Dermis microvascular lymphatic vessel endothelial cell (primary cell): ENCODE measurements at places on chromosomes 6 and 20. TPM values are rescaled to one million over a fixed set of nuclear protein-coding genes. Genes with fewer than 3 reads are reported as not detected.

DNA sequence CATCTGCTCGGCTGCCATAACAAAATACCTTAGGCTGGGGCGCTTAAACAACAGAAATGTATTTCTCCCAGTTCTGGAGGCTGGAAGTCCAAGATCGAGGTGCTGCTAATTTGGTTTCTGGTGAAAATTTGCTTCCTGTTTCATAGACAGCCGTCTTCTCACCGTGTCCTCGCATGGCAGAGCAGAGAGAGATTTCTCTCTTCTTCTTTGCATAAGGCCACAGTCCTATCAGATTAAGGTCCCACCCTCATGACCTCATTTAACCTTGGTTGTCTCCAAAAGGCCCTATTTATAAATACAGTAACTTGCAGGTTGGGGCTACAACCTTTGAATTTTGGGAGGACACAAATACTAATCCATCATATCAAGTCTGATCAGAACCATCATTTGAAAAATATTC is 544.3 kb downstream of the KIF16B start:
- no peak for DNase-seq

GRCh38 chr20:14947946-14948345 is 610.5 kb upstream of the FLRT3 start:
- no peak for DNase-seq

DNA sequence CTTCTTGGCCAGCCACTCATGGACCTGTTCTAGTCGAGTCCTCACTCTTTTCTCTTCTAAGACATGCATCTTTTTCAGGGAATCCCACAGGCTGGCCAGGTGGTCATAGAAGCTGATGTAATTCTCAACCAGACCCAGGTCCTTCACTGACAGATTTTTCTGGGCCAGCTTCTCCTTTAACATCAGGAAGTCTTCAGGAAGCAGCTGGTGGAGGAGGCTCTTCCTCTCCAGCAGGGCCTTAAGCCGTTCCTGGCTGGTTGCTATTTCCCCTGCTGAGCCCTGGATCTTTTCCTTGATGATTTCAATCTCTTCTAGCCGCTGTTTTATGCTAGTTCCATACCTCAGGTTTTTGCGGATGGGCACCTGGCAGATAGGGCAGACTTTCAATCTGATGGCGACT is 28.6 kb downstream of the DDX27 start:
- DNase-seq = peak; percentile 90

DNA sequence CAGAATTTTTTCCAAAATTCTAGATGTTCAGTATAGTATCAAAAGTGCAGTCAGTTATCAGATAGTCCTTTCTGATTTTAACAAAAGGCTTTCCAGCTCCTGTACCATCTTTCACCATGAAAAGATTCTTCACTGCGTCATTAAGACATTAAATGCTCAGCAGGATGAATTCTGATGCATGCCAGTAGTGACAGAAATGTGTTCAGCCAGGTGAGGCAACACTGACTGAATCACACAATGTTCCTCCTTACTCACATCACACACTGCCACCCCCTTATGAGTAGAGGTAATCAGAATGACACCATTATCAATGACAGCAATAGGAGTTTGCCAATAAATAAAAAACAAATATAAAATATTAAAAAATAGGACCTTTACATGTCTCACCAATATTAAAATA is 426.6 kb upstream of the PLCB4 start:
- no peak for DNase-seq

- DNase-seq = no peak
These were observed 116.5 kb downstream of the FAM120B start for GRCh38 chr6:170423030-170423429.

- DNase-seq = no peak
These were observed 90.8 kb upstream of the OGFRL1 start for GRCh38 chr6:71197780-71198179.

DNA sequence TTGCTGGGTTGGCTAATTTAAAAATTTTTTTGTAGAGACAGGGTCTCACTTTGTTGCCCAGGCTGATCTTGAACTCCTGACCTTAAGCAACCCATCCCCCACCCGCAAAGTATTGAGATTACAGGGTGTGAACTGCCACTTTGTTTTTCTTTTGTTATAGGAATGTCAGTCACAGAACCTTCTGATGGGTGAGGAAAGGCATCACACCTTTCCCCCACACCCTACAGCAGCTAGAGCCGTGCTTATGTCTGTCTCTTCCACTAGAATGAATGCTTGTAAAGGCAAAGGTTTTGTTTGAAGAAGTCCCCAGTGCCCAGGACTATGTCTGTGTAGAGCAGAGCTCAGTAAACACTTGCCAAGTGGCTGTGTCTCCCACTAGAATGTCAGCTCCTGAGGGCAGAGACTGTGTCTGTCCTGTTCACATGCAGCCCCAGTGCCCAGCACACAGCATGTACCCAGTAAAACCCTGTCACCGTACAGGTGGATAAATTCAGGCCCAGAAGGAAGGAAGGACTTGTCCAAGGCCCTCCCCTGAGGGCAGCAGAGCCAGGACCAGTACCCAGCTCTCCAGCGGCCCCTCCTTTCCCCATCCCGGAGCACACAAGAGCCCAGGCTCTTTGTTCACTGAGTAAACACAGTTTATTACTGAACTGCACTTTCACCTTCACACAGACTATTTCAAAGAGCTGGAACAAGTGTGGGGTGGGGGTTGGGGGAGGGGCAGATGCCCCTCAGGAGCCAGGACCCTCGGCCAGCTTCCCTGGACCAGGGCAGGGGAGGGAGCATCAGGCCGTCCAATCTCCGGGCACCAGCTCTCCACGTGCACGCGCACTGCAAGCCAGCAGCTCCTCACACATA is 26.4 kb downstream of the COX4I2 start:
- DNase-seq = no peak

- DNase-seq = no peak
These were observed 88.9 kb upstream of the FOXQ1 start for GRCh38 chr6:1222728-1223595.

GRCh38 chr20:53298911-53299310 is 294.7 kb downstream of the ZNF217 start:
- no peak for DNase-seq

- no peak for DNase-seq
These were observed at the start of gene BTNL2 for GRCh38 chr6:32406857-32407256. Gene BTNL2 (minus strand): TSS chr6:32407181. CDS start chr6:32407123, 58 bp downstream.

The ITPR3 gene
- total RNA-seq = 13.3 and 17.8 TPM in 2 replicates

- no peak for DNase-seq
These were observed 142.7 kb upstream of the GGTLC1 start for GRCh38 chr20:24131281-24131680.

The RAET1L gene
- total RNA-seq = not detected in 2 replicates

The RBL1 gene
- total RNA-seq = 3.0 and 7.1 TPM in 2 replicates

DNA sequence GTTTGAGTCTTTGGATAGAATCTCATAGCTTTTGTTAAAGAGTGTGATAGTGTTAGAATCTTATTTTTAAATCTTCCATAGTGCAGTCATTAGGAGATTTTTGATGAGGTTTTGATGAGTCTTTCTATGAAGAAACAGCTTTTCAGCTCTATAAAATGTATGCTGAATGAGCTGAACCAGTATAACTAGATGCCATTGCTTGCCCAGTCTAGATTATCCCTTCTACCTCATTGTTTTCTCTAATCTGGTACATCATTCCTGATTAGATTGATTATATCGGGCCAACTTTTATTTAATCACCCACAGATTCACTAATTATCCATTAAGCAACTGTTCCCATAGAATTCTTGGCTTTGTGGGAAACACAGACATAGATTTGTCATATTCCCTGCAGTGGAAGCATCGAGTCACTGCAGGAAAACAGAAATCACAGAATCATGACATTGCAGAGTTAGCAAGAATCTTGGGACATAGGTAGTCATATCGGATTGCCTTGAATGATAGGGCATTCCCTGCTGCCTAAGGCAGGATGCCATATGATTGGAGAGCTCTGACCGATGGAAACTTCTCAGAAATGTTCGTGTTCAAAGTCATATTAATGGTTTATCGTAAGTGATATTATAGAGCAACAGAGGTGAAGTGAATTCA is 882.7 kb upstream of the FLRT3 start:
- DNase-seq = peak; percentile 15

DNA sequence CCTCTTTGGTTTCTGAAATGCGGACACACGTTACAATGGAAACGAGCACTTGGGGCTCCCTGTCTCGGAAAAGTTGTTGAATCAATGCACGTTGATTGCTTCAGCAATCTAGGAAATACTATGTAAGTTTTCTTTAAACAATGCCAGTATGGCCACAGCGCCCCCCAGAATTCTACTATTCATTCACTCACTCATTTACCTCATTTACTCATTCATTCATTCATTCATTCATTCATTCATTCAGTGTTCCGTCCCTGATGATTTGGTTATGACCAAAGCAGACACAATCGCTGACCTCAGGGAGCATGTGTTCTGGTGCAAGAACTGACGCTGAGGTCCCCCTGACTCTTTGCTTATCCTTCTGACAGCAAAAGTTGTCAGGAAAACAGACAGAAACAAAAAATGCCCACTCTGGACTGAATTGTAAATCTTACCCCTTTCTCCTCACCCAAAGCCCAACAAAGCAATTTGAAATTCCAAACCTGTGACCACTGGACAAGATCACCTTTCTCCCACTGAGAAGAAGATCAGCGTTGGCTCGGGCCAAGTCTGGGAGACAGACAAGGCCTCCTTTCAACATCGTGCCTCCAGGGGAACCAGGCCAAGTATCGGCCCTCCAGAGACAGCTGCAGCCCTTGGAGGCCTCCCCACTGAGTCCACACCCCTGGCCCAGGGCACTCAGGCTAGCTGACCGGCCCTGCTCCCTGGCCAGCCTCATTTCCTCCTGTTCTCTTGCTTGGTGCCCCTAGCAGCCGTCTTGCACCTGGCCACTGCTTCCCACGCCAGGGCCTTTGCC is 15.0 kb upstream of the PMEPA1 start:
- DNase-seq = no peak

The SCAF8 gene
- total RNA-seq = 15.1 and 20.6 TPM in 2 replicates

DNA sequence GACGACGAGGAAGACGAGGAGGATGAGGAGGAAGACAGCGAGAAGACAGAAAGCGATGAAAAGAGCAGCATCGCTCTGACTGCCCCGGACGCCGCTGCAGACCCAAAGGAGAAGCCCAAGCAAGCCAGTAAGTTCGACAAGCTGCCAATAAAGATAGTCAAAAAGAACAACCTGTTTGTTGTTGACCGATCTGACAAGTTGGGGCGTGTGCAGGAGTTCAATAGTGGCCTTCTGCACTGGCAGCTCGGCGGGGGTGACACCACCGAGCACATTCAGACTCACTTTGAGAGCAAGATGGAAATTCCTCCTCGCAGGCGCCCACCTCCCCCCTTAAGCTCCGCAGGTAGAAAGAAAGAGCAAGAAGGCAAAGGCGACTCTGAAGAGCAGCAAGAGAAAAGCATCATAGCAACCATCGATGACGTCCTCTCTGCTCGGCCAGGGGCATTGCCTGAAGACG is 116.9 kb downstream of the TMEM242 start:
- DNase-seq = no peak

The SMOC2 gene
- not detected in 2 replicates for total RNA-seq

GRCh38 chr20:35146299-35146919 is 727 bp downstream of the EDEM2 start:
- peak; percentile 37 for DNase-seq

The SRSF3 gene
- 227 and 298 TPM in 2 replicates for total RNA-seq

- DNase-seq = peak; percentile 9
These were observed 138.6 kb downstream of the AHI1 start for GRCh38 chr6:135358985-135359384.

DNA sequence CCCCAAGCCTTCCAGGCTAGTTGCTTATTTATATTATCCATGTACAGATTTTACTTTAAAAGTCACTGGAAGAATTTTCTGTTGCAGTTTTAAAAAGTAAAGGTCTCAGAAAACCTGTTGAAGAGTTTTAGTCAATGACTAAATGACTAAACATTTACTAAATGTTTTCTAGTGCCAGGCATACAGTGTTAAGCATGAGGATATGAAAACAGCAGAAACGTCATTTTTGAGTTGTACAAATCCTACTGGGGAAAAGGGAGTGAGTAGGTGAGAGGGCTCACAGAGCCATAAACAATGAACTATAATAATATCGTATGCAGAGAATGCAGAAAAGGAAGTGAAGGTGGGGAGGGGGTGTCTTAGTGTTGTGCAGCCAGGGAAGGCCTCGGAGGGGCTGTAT is 66.3 kb downstream of the MAN1A1 start:
- no peak for DNase-seq
